Heart left ventricle (tissue), 16 donors: ENCODE measurements at places on chromosomes 7 and 10. TPM values are rescaled to one million over a fixed set of nuclear protein-coding genes. Genes with fewer than 3 reads are reported as not detected.
A peak's percentile ranks its signal among the peaks of the same experiment; 100 is the strongest.

The SPDYE5 gene
- total RNA-seq: not detected

The SPDYE2 gene
- total RNA-seq: not detected

The ZNF277 gene
- total RNA-seq: 13.3 TPM

The GNAT3 gene
- not detected for total RNA-seq

DNA sequence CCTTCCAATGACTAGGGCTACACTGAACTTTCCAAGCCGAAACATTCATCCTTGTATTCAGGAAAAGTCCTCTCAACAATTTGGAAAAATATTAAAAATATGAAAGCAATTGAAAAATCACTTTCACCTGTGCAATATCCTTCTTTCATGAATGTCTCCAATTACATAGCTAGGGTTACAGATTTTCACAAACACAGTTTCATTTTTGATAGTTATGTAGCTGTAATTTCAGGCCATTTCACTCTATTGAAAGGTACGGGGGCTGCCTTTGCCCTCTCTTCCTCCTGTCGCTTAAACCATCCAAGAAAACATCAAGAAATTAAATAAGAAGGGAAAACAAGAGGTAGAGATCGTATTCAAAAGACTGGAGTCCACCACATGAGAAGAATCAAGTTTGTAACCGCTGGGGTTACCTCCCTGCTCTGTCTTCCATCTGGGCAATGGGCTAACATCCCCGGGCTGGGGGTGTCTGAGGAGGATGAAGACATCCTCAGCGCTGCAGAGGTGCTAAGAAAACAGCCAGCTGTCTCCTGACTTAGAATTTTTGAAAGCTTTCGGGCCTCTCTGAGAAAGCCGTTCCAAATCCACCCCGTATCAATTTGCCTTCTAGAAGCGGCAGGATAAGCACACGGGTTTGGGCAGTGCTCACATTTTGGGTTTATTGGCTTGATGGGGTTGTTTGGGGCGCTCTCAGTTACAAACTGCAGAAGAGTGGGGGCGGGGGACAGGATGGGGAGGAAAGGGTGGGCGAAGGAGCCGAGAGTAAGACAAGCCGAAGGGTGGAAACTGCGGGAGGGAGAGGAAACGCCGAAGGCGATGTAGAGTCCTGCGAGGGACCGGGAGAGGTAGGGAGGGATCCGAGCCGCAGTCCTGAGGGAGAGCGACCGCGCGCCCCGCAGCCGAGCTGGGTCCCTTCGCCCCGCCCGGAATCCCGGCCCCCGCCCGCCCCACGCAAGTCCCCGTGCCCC, 24.3 kb upstream of the VAX1 start:
- H3K36me3 ChIP-seq: no peaks in the 10 kb centered on the region
- DNase-seq: no peak
- H3K27me3 ChIP-seq: peaks cover 100% of the 10 kb centered on the region
- H3K27ac ChIP-seq: no peak overlapping the region

- no peaks in the 10 kb centered on the region for H3K4me1 ChIP-seq
- no peak for DNase-seq
- no peaks in the 10 kb centered on the region for H3K36me3 ChIP-seq
- H3K4me3 ChIP-seq: no peak overlapping the region
These were observed 94.2 kb downstream of the NRBF2 start for GRCh38 chr10:63227207-63227895.

GRCh38 chr7:135162382-135163001, 8.0 kb downstream of the CYREN start:
- peak overlapping the region; percentile 73 for H3K27ac ChIP-seq
- DNase-seq: no peak

GRCh38 chr7:50377356-50377755, 72.8 kb downstream of the FIGNL1 start:
- H3K4me1 ChIP-seq: no peaks in the 10 kb centered on the region
- DNase-seq: no peak
- peaks cover 51% of the 10 kb centered on the region for H3K36me3 ChIP-seq
- no peak overlapping the region for H3K27ac ChIP-seq
- H3K27me3 ChIP-seq: no peaks in the 10 kb centered on the region

DNA sequence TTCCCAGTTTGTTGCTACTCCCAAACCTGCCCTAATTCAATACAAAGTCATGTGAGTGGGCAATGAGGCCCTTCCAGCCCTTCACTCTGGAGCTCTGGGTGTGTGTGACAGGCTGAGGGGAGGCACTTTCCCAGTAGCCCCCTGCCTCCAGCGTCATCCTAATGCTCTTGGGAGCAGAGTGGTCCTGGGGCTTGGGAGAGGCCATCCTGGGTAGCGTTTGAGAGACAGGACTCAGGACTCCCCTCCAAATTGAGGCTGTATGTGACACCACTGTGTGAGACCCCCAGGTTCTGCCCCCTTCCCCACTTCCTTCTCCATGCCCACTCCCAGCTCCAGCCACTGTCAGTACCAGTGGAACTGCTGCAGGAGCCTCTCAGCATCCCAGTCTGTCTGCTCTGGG, 6.5 kb upstream of the CRYGN start:
- H3K4me3 ChIP-seq: no peak overlapping the region
- no peaks in the 10 kb centered on the region for H3K27me3 ChIP-seq
- H3K27ac ChIP-seq: no peak overlapping the region
- no peaks in the 10 kb centered on the region for H3K36me3 ChIP-seq
- DNase-seq: no peak
- H3K4me1 ChIP-seq: no peaks in the 10 kb centered on the region
